SW 1271 (cell line): ENCODE measurements at places on chromosomes 13 and 19.

DNA sequence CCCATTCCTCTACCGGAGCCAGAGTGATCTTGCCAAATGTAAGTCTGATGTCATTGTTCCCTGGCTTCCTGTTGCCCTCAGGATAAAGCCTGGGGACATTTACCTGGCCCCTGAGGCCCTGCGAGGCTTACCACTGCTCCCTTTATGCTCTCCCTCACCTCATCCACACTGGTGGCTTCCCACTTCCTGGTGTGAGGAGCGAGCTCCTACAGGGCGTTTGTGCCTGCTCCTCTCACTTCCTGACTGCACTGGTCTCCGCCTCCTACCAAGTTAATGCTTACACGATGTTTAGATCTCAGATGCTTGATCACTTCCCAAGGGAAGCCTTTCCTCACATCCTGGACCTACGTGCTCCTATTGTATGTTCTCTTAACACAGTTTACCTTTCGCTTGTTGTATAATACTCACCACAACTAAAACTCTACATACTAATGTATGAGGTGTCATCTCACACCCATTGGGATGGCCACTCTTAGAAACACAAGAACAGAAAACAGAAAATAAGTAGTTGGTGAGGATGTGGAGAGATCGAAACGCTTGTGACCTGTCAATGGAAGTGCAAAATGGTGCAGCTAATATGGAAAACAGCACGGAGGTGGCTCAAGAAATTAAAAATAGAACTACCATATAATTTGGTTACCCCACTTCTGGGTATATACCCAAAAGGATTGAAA is 177.6 kb downstream of the SHISA2 start:
- DNase-seq: no peak

DNA sequence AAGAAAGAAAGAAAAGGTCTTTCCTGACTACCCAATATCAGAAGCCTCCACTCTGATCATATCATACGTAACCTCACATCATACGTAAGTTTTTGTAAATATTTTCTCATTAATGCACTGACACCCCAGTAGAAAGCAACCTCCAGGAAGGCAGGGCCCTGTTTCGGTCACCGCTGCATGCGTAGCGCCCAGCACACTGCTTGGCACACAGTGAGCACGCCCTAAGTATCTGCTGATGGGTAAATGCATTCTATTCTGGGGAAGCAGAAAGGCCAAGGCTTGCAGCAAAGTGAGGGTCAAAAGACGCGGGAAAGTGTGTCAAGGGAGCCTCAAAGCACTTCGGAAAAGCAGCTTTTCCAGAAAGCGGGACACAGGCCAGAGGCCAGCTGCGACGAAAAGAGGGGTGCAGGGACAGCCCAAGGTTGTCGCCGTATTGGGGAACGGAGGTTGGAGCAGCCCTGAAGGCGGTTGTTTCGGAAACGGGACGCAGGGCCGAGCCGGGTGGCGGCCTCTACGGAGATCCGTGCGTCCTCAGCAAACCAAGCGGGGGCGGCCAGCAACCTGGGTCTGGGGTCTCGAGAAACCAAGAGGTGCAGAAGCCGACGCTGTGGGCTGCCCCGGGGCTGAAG is 463 bp downstream of the SUGP1 start:
- no peak for DNase-seq

DNA sequence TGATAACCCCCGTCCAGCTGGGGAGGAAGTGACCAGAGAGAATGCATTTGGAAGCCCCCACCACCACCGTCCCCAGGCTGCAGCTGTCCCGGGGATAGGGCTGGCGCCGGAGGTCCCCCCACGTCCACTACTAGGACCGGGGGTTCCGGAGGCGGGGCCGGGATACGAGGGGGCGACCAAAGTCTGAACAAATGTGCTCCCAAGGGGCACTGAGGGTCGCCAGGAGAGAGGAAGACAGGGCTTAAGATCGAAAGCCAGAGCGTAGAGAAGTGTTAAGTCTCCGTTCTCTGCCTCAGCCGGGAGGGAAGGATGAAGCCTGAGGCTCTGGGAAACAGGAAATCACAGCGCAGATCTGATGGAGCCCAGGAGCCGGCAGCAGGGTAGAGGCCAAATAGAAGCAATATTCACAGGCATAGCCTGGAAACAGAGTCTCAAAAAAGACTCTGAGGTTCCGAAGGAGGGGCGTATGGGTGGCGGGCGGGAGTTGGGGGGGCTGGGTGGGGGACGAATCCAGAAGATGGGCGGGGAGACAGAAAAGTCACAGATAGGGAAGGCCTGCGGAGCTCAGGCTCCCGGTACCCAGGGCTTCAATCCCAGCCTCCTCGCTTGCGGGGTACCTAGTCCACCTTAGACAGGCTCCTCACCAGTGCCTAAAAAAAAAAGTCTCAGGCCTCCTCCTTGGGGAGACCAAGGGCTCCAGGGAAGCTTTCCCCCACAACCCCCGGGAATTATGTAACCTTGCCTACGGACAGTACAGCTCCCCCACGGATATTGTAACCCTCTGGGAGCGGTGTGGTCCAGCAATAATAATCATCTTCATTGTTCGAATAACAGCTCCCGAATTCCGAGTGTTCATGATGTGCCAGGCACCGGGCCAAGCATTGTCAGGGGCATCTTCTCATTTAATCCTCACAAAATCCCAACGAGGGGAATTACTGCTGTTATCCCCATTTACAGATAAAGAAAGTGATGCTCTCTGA is 1.1 kb upstream of the ERF start:
- peak; percentile 43 for DNase-seq

GRCh38 chr19:19446655-19447437 is 41.4 kb downstream of the GATAD2A start:
- no peak for DNase-seq

DNA sequence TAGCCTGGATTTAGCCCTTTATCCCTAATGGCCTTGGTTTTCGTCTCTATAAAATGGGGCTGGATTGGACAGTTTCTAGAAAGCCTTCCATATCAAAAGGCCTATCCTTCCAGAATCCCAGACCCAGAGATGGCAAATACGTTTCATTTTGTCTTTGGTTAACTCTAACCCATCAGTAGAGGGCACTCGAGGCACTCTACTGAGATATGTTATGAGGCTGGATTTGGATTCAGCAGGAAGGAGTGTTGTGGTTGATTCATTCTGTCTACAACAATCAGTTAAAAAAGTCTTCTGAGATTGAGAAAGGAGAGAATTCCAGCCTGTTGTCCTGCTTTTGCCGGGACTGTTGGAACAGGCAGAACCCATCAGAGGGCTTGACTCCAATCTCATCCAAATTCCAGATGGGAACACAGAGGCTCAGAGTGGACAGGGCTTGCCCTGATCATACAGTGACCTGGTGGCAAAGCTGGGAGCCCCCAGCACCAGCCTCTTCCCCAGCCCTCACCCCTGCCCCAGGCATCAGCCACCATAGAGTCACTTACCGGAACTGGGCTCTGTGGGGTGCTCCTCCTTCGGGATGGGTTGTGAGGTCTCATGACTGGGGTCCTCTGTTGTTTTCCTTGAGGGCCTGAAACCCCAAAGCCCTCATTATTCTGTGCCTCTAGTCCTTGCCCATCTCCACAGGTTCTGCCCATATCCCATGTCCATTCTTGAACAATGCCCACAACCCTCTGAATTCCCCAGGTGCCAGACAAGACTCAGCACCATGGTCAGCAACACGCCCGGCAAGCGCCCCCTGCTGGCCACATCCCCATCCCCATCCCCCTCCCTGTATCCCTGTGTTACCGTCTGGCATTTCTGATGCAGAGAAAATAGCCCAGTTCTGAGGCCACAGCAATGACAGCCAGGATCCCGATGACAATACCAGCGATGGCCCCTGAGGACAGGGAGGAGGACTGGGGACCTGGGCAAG is 12.3 kb upstream of the ZNF180 start:
- DNase-seq: peak; percentile 35

GRCh38 chr19:15421721-15422260 is 3.0 kb upstream of the AKAP8L start:
- DNase-seq: no peak

DNA sequence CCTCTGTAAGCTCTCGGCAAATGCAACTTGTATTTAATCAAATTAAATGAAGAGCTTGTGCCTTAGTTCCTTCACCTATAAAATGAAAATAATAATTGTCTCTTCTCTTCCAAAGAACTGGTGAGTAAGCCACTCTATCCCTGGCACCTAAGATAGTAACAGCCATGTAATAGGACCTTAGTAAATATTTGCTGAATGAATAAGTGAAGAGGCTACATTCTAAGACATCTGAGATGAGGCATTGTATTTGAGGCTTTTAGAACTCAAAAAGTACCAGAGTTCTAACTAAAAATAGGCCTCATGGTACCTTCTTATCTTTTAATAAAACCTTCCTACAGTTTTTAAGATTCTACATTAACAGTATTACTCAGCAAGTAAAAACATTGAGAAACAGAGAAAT is 17.3 kb upstream of the DCLK1 start:
- DNase-seq: no peak

DNA sequence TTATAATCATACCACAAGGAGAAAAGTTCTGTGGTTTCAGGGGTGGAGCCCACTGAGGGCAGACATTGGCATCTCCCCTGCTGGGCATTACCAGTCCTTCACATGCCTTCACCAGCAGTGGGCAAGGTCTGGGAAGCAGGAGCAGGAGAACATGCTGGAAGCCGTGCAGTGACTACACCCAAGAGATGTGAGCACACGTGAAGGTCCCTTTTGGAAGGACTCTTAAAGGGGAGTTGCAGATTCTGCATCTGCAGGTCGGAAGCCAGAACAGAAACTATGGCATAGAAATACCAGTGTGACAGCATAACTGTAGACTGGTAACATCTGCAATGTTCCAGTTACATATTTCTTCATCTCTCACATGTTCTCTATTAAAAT is 26.9 kb upstream of the KL start:
- DNase-seq: no peak

- no peak for DNase-seq
These were observed 106.4 kb downstream of the INSR start for GRCh38 chr19:7187605-7188339.

DNA sequence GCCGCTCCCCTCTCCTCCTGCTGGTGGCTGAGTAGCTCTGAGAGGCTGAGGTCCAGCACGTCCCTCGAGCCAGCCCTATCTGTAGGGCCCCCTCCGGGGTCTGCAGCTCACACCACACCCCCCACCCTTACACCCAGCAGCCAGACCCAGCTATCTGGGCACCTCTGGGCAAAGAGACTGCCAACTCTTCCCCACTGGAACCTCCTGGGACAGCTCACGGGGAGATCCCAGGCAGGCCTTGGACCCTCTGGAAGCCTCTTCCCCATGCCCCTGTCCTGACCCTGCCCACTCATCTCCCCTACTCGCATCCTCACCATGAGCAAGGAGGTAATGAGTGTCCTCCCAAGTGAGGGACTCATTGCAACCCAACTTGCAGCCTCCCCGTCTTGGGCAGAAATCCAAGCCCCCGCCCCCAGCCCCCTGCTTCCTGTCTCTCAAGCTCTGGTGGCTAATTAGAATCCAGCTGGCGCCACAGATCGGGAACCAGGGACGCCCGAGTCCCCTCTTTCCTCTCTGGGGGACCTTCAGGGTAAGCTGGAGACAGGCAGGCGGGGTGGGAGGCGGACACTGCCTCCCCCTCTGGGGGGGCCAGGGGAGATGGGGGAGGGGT is 22.1 kb downstream of the ADGRL1 start:
- no peak for DNase-seq

- DNase-seq: no peak
These were observed 418.9 kb downstream of the COG6 start for GRCh38 chr13:40074338-40074737.

DNA sequence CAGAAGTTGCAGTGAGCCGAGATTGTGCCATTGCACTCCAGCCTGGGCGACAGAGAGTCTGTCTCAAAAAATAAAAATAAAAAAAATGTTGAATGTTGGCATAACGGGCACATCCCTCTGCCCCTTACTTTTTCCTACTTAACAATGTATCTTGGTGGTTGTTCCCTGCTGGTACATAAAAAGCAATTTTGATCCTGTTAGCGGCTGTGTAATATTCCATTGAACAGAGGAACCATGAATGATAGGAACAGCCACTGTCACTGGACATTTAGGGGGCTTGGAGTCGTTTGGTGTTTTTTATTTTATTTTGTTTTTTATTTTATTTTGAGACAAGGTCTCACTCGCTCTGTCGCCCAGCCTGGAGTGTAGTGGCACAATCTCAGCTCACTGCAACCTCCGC is 10.4 kb upstream of the NCCRP1 start:
- no peak for DNase-seq

GRCh38 chr13:45621950-45622349 is 6.4 kb upstream of the ERICH6B start:
- DNase-seq: no peak

DNA sequence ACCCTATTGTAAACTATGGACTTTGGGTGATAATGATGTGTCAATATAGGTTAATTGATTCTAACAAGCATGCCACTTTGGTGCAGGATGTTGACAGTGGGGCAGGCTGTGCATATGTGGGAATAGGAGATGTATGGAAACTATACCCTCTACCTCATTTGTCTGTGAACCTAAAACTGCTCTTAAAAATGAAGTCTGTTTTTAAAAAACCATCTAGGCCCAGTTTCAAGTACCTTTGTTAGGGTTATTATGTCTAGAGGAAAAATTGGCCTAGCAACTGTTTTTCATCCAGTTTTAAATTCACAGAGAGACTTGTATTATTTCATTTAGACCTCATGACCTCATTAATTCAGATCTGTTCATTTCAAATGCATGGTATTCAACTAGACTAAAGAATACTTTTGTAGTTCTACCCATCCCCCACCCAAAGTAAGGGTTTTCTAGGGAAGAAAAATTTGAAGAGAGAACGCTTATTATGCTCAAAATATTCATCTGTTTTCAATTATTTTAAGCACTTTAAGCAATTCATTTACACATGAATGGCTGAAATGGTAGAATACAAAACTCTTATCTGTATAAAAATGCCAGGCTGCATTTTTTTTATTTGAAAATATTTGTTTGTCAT is 1781.9 kb upstream of the MIR17HG start:
- no peak for DNase-seq

GRCh38 chr19:42175952-42176648 is 41.4 kb downstream of the DEDD2 start:
- no peak for DNase-seq

GRCh38 chr13:93552596-93552995 is 326.0 kb downstream of the GPC6 start:
- DNase-seq: no peak

GRCh38 chr13:24557081-24557480 is 44.5 kb upstream of the PARP4 start:
- no peak for DNase-seq

DNA sequence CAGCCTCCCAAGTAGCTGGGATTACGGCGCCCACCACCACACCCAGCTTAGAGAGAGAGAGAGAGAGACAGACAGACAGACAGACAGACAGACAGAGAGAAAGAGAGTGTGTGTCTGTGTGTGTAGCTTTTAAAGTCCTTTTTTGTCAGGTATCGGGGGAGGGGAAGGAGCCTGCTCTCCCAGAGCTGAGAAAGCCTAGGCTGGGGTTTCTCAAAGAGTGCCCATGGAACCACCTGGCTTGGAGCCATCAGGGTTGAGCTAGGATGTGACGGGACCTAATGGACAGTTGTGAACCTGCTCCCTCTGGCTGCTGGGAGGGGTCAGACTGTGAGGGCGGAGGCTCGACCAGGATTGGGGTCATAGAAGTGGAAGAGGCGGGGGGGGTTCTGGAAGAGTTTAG is 16.6 kb downstream of the RFX1 start:
- DNase-seq: no peak

- peak; percentile 96 for DNase-seq
These were observed 959 bp downstream of the TNPO2 start for GRCh38 chr19:12722566-12723380.

GRCh38 chr19:15015946-15016542 is 33.2 kb upstream of the CASP14 start:
- no peak for DNase-seq
